ENCODE measurements at places on chromosomes 7 and 10.
A peak's percentile ranks its signal among the peaks of the same experiment; 100 is the strongest.

GRCh38 chr10:527416-527815, 162.1 kb downstream of the DIP2C start:
- DNase-seq, result no peak

- DNase-seq, result peak; percentile 79
Observed at GRCh38 chr10:15084502-15084922, 4.1 kb downstream of the ACBD7 start.

- DNase-seq, result no peak
Observed at GRCh38 chr10:104342941-104343411, 4.7 kb upstream of the ITPRIP start.

DNA sequence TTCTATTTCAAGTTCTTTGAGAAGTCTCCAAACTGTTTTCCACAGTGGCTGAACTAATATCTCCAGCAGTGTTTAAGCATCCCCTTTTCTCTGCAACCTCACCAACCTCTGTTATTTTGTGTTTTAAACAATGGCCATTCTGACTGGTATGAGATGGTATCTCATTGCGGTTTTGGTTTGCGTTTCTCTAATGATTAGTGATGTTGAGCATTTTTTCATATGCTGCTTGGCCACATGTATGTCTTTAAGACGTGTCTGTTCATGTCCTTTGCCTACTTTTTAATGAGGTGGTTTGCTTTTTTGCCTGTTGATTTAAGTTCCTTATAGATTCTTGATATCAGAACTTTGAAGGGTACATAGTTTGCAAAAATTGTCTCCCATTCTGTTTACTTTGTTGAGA, 156.6 kb upstream of the IMMP2L start:
- no peak for DNase-seq

GRCh38 chr10:69359148-69359547, 57.6 kb downstream of the TACR2 start:
- DNase-seq, result peak; percentile 14

DNA sequence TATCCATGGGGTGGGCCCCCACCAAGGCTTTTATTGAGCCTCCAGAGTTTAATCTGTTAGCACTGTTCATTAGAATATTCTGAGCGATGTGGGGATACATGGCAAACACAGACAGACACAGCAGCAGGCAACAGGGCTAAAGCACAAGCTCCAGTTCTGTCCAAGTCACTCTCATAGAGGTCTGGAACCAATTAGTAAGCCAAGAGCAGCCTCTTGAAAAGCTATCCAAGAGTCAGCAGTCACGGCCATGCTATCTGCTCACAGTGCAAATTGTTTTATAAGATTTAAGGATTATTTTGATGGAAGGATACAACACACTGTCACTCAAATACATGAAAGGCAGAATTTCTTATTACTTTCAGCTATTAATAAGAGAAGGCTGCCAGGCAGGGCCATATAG, 86.4 kb upstream of the DGKB start:
- no peak for DNase-seq

DNA sequence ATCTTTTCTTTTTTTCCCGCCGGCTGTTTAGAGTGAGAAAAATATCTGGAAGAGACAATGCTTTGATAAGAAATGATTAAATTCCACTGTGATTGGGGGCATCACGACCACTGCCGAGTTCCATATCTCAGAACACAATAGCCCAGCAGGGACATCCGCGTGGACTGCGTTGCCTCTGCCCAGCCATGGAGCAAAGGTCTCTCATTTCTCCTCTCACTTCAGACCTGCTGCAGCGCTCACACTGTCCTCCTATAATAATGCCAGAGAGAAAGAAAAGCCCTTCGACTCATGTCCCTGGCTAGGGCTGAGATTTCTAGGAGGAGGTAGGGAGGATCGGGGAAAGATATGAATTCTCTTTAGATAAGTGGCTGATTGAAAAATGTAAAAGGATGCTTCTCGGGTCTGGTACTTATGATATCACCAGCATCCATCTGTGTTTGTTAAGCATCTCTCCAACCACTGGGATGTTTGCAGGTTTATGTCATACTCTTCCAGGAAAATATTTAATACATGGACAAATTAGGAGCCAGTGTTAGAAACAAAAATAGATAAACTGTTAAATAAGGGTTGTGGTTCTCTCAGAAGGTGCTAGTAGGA, 472.9 kb upstream of the AKR1E2 start:
- no peak for DNase-seq

GRCh38 chr10:81564143-81564542, 310.9 kb upstream of the NRG3 start:
- no peak for DNase-seq

GRCh38 chr7:66629222-66630062, 761 bp downstream of the KCTD7 start:
- no peak for DNase-seq

DNA sequence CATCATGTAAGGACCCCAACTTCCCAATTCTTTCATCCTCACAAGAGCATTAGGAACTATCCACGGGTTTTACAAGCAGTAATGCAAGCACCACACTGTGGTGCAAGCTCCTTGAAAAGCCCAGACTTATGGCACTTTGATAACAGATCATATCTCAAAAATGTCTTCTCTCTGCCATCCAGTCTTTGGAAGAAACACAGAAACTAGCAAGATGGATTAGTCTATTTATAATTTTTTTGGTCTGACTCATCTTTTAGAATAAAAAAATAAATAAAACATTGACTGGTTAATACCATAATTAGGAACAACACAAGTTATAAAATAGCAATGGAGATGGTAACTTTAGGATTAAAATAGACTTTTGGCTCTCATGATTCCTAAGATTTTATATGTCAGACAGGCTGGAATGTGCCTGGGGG, 49.0 kb upstream of the CALD1 start:
- no peak for DNase-seq

GRCh38 chr10:79139124-79139835, 70.5 kb downstream of the ZMIZ1 start:
- peak; percentile 55 for DNase-seq

DNA sequence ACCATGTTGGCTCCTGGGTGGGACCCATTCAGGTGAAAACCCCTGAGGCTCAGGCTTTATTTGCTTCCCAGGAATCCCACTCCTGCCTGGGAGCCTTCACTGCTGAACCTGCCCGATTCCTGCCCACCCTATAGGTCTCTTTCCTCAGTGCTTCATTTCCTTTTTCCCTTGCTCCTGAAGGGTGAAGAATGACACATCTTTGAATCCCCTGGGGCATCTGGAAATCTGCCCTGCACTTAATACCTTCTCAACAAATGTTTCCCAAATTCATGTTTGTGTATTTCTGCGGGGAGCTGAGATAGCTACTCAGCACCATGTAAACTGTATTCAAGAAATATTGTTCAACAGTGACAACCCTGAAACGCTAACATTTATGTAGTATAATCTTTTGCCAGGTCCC, 10.3 kb upstream of the PCBD1 start:
- DNase-seq, result no peak

Measured in common myeloid progenitor, CD34-positive (primary cell).